ENCODE measurements at places on chromosomes 2 and 18.

- no peak for DNase-seq
These were observed 125.6 kb upstream of the LGALSL start for GRCh38 chr2:64328415-64328722.

DNA sequence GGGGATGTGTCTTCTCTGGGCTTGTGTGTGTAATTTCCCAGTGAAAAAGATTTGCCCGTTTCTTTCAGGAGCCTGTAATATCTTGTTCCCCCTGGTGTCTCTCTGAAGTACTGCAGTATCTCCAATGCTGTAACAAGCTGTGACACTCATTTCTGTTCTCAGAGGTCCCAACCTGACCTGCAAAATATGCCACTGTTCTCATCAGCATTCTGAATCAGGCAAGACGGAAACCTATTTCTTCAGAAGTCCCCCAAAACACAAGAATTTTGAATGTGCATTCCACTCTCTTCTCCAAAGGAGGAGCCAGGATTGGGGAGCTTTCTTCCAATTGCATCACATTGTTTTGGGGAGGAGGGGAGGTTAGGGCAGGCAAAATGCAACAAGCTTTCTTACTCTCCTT lies 77.0 kb upstream of the CNGA3 start:
- DNase-seq = no peak

DNA sequence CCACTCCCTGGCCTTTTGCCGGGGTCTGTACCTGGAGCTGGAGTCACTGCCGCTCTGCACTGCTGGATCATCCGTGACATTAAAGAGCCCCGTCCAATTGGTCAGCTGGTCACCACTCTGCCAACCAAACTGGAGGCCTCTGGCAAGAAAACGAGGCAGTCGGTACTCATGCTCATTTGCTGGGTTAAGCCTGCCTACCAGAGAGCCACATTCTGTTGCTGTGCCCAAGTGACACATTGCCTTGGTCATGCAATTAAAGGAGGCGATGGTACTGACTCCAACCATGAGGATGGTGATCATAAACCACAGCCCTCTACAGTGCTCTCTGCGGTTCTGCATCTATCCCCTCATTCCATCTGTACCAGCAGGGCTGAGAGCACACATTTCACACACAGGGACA lies 35.5 kb downstream of the ST8SIA5 start:
- no peak for DNase-seq

DNA sequence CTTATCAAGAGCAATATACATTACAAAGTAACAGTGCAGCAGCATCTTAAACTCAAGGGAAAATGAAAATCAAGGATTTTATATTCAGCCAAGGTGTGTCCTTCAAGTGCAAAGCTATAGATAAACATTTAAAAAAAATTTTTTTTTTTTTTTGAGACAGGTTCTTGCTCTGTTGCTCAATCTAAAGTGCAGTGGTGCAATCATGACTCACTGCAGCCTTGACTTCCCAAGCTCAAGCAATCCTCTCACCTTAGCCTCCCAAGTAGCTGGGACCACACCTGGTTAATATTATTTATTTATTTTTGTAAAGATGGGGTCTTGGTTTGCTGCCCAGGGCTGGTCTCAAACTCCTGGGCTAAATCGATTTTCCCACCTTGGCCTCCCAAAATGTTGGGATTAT lies 9.0 kb downstream of the CDKL4 start:
- no peak for DNase-seq

DNA sequence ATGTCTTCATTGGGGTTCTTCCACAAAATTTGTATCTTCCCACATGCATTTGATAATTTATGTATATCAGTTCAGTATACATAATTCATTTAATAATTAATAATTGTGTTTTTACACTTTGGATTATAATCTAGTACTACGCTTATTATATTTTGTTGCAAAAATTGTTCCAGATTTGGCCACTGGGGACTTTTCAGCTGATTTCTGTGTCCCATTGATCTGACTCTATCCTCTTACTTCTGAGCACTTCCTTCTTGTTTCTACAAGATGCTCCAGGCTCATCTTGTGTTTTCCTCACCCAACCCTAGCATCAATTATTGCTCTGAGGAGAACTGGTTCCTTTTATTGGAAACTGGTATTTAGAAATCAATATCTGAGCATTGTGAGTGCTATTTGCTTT lies 215.3 kb upstream of the CDH19 start:
- no peak for DNase-seq

- no peak for DNase-seq
These were observed 17.5 kb downstream of the IL1B start for GRCh38 chr2:112819081-112819480.

DNA sequence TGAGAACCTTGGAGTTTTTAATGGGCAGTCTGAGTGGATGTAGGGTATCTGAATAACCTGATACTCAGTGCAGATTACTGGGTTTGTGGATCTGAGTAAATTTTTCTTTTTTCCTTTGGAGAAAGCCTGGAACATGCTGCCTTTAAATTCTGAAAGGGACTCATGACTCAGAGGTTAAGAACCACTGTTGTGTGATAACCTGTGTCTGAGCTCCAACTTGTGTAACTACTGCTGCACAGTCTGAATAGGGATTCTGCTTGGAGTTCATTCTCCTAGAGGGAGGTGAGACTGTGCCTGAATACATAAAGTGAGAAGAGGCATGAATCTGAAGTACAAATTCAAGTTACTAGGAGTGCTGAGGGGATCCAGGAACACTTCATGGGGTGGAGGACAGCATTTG lies 36.2 kb downstream of the KDM3A start:
- DNase-seq = no peak

GRCh38 chr18:70421471-70422390 lies 132.9 kb downstream of the SOCS6 start:
- no peak for DNase-seq

GRCh38 chr2:124024561-124025170 lies 421 bp upstream of the CNTNAP5 start:
- no peak for DNase-seq

DNA sequence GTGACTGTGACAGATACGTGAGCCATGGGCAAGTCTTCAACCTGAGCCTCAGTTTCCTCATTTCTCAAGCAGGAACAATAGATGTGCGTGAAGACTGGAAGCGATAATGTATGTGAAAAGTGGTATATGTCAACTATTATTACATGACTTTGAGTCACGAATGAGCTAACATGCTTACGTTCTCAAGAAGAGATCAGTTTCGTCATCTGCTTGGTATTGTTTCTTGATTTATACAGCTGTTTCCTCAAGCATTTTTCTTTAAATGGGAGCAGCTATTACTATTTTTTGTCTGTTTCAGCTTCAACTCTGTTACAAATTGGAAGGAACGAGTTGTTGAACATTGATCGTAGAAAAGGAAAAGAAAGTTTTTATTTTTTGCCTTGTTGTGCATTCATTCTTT lies 48.5 kb upstream of the THOC1 start:
- no peak for DNase-seq

GRCh38 chr2:9439536-9439935 lies 16.1 kb downstream of the CPSF3 start:
- no peak for DNase-seq

DNA sequence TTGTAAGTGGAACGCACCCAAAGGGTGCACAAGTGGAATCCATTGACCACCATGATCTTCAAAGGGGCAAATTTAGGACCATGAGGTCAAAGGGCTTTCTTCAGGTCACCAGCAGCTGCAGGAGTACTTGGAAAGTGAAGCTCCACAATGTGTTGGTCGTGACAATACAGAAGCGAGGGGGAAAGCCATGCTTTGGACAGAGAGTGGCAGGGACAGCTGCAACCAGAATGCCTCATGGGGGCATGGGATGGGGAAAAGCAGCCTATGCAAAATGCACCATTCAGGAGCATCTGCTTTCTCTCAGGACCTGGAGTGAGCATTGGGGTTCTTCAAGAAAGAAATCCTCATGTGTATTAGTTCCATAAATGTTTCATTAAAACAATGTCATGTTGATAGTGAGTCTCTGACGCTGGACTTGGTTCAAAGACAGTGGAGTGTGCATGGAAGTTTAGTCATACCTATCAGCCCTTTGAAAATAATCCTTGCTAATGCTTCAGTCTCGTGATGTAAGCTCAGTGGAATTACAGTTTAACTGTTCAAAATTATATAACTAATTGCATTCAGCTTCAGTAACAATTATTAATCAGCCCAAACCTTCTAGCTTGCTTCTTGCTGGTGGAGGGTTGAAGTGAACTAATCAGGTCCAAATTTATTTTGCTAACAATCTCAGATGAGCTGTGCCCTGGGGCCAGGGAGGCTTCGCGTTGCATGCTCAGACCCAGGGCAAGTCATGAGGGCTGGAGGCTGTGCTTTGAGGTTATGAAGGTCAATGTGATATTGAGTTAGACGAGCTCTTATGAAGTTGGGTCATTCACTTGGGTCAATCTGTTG lies 41.6 kb downstream of the ACKR3 start:
- no peak for DNase-seq

DNA sequence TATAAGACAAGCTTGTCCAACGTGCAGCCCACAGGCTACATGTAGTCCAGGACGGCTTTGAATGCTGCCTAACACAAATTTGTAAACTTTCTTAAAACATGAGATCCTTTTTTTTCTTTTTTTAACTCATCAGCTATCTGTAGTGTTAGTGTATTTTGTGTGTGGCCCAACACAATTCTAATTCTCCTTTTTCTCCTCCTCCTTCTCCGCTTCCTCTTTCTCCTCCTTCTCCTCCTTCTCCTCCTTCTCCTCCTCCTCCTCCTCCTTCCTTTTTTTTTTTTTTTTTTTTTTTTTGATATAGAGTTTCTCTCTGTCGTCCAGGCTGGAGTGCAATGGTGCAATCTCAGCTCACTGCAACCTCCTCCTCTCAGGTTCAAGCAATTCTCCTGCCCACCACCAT lies 39.3 kb upstream of the GTF2A1L start:
- no peak for DNase-seq

- no peak for DNase-seq
These were observed 320.4 kb downstream of the CMPK2 start for GRCh38 chr2:6545336-6545735.

- no peak for DNase-seq
These were observed 9.8 kb upstream of the RPL31 start for GRCh38 chr2:100992262-100992661.

DNA sequence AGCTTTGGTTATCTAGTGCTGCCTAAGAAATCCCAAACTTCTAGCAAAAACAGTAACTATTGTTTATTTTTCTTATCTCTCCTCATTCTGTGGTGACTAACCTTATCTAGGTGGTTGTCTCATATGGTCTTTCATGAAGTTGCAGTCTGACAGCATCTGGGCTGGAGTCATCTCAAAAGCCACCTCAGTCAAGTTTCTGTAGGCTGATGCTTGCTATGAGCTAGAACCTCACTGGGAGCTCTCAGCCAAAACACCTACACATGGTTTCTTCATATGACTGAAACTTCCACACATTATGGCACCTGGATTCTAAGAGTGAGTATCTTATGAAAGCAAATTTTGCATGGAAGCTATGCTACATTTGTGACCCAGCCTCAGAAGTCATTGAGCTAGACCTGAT lies 596.4 kb upstream of the VRK2 start:
- DNase-seq = no peak

- no peak for DNase-seq
These were observed 303.5 kb upstream of the ZNF804A start for GRCh38 chr2:184294831-184295230.

GRCh38 chr18:37654034-37654433 lies 88.4 kb upstream of the CELF4 start:
- no peak for DNase-seq

- no peak for DNase-seq
These were observed 49.7 kb downstream of the RIF1 start for GRCh38 chr2:151459358-151459757.
